ENCODE measurements at places on chromosomes 12 and 14. TPM values are rescaled to one million over a fixed set of nuclear protein-coding genes. Genes with fewer than 3 reads are reported as not detected.

The KRT72 gene
- not detected for total RNA-seq

The DAO gene
- not detected for total RNA-seq

The RIMBP2 gene
- total RNA-seq: not detected

The PLD4 gene
- 265 TPM for total RNA-seq

The GRIN2B gene
- 2.0 TPM for total RNA-seq
